NCI-H345 (cell line): ENCODE measurements at places on chromosomes 7 and 10.

DNA sequence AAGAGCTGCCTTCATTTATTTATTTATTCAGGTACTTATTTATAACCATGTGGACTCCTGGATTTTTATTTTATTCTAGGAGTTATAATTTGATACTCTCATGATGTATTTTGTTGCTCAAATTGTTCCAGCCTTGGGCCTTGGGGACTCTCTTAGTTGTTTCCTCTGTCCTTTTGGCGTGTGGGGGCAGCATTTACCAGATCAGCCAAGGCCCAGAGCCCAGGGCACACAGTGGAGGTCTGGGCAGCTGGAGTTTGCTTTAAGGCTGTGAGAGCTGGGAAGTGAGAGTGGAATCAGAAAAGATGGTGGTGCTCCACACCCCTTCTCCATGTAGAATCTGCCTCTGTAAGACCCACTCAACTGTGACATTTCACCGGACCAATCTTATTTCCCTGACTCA is 398.9 kb downstream of the RPS24 start:
- DNase-seq: no peak

DNA sequence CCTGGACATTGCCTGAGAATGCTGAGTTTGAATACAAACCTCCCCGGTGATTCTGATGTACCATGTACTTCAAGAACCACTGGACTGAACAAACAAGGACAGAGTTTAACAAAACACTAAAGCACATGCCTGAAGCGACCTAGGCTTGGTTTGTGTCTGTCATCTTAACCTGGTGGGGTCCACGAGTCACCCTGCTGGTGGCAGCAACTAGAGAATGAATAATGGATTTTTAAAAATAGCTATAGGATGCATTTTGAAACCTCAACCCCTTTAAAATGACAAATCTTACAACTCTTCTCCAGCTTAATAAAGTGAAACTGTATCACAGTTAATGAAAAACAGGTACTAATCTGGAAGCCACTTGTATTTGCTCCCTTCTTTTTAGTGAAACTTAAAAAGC is 25.2 kb downstream of the CDHR3 start:
- DNase-seq: no peak

- DNase-seq: peak; percentile 27
Measured at GRCh38 chr10:69516316-69516715, 56.9 kb downstream of the NEUROG3 start.

- no peak for DNase-seq
Measured at GRCh38 chr10:87705339-87705738, 45.7 kb downstream of the PAPSS2 start.

DNA sequence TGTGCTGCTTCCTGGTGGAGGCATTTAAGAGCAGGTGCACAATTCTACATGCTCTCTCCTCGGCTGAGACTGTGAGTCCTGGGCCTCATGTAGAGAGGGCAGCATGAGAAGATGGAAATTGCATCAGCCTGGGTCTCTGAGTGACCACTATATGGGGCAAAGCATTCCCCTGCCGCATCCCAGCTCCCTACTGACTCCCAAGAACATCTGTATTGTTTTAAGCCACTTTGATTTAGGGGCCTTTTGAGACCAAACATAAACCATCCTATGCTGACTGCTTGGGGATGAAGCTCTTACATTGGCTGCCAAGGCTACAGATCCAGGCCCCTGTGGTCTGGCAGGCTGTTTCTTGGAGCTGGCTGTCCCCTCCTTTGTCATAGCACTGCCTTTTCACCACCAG is 101.3 kb upstream of the TBX20 start:
- DNase-seq: no peak

DNA sequence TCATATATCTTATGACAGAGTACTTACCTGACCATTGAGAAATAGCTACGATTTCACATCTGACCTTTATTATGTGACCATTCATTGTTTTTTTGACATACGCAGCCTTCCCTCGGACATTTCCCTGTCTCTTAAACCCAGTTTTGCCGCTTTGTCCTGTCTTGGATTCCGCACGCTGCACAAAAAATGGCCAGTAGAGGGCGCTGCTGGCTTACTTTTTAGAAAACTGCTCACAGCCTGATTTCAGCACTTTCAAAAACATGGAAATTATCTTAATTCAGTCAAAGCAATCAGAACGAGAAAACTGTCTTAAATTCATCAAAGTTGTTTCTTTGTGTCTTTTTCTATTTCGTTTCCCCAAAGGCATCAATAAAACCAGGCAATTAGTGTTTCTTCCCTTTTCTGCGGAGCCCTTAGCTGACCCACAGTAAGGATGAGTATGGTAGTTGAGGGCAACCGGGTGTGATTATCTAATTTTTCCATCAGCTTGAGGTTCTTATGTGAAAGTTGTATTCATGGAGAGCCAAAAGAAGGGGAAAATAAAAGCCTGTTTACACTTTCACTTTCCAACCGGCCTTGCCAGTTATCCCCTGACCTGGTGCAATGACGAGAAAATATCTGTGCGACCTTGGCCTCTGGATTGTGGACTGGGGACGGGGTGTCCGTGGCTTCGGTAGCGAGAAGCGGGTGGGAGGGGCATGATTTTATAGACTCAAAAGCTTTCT is 144.4 kb downstream of the DYNC1I1 start:
- DNase-seq: peak; percentile 86

- DNase-seq: no peak
Measured at GRCh38 chr10:132362151-132362611, 30.2 kb downstream of the LRRC27 start.

DNA sequence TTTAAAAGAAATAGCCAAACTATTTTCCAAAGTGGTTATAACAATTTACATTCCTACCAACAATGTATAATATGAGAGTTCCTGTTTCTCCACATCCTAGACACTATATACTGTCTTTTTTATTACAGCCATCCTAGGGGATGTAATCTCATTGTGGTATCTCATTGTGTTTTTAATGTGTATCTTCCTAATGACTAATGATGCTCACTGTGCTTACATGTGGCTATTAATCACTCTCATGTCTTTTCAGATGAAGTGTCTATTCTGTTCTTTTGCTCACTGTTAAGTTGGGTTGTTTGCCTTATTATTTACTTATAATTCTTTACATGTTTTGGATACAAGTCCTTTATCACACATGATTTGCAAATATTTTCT is 71.8 kb downstream of the ZNF438 start:
- no peak for DNase-seq

DNA sequence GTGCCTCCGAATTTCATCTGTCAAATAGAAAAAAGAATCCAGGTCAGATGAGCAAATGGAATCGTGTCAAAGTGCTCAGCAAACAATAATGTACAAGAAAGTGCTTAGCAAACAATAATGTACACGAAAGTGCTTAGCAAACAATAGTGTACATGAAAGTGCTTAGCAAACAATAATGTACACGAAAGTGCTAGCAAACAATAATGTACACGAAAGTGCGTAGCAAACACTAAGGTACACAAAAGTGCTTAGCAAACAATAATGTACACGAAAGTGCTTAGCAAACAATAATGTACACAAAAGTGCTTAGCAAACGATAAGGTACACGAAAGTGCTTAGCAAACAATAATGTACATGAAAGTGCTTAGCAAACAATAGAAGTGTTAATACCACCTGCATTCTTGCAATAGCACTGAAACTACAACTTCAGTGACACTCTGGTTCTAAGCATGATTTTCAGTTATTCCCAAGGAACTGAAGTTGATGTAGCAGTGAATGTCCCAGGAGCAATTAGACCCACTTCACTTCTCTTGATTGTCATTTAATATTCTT is 33.4 kb upstream of the MYL10 start:
- no peak for DNase-seq

DNA sequence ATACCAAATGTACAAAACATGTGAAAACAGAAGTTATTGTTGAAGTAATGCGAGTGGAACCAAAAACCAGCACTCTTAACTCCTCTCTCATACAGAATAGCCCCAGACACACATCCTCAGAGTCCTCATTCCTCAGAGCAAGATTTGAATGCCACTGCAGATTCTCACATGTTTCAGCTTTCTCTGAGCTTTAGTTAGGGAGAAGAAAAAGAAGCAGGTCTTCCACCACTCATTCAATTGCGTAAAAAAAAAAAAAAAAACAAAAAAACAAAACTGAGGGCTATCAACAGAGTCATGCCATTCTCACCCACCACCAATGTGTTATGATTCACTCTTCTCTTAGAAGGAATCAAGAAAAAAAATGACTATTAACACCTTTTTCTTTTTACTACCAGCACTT is 287.7 kb downstream of the IPMK start:
- DNase-seq: no peak

- DNase-seq: no peak
Measured at GRCh38 chr7:149686449-149686848, 86.9 kb downstream of the ZNF467 start.

DNA sequence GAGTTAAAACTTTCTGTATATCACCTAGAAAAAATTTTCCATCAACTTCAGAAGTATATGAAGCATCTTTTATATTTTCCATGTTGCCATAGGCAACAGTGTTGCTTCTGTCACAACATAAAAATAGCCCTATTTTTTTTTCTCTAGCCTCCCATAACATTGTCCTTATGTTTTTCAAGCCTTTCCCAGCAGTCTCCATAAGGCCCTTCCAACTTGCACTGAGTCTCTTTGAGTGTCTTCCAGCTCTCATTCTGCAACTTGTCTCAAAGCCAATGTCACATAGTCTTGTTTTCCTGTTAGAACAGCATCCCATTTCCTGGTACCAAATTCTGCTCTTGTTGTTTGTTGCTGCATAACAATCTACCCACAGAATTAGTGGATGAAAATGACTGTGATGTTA is 1055.5 kb upstream of the GHITM start:
- no peak for DNase-seq

DNA sequence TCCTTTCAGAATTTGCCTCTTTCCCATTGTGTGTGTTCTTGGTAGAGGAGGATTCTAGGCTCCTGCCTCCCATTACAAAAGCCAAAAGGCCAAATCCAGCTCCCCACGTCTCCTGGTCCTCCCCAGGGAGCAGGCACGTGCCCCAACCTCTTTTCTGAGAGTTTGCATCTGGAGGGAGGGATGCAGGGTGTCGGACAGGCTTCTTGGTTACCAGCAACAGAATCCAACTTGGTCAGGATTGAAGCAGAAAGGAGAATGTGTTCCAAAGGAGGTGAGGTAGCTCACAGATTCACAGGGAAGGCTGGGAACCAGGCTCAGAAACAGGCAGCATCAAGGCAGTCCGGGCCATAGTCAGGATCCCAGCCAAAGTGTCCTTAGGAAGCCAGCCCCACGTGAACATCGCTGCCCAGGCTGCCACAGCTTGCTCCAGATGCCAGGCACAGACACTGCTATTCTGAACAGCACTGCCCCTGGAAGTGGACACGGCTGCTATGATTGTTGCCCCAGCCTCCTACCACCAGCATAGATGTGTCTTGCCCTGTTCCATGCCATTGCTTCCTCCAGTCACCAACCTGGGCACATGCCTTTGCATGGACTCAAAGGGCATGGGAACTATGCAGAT is 264.2 kb upstream of the ZMIZ1 start:
- DNase-seq: no peak

DNA sequence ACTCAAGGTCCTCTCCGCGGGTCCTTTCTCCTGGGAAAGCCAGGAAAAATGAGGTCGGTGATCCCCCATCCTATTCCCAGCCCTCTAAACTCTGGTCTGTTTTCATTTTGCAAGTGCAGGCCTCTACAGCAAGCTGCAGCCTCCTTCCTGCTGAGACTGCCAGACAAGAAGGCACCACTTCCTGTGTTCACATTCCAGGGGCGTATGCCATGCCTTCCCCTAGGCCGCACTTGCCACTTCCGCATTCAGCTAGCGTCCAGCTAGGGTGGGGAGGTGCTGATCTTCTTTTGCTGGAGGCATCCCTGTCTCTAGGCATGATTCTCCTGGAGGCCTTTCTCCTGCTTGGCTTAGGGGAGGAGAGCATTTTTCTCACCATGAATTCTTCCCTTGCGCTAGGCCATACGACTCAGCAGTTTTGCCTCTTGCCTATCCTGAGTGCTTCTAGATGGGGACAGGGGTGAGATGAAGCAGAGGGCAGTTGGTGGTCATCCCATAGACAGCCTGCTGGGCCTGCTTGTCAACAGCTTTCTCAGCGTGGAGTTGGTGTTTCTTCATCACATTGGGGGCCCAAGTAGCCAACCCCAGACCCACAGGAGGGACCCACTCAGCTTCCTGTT is 328.9 kb downstream of the RPS24 start:
- no peak for DNase-seq

DNA sequence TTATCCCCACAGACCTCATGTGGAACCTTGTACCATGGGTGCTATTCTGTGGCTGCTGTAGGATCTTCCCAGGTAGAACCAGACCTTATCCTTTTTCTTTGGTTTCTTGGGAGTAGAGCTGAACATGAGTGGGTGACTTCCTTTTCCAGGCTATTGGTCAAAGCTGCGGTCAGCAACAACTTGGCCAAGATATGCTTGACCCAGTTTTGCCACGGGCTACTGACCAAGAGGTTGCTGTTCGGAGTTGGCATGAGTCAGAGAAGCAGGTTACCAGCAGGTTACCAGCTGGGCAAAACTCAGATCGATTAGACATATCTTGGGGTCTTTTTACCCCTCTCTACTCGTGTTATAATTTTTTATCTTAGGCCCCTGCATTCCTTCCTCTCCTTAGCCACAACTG is 36.7 kb upstream of the HDAC9 start:
- no peak for DNase-seq

GRCh38 chr7:49245062-49245461 is 320.7 kb downstream of the CDC14C start:
- DNase-seq: no peak

GRCh38 chr7:55044791-55045190 is 26.0 kb downstream of the EGFR start:
- DNase-seq: no peak
